ENCODE measurements at places on chromosomes 11 and 22.

DNA sequence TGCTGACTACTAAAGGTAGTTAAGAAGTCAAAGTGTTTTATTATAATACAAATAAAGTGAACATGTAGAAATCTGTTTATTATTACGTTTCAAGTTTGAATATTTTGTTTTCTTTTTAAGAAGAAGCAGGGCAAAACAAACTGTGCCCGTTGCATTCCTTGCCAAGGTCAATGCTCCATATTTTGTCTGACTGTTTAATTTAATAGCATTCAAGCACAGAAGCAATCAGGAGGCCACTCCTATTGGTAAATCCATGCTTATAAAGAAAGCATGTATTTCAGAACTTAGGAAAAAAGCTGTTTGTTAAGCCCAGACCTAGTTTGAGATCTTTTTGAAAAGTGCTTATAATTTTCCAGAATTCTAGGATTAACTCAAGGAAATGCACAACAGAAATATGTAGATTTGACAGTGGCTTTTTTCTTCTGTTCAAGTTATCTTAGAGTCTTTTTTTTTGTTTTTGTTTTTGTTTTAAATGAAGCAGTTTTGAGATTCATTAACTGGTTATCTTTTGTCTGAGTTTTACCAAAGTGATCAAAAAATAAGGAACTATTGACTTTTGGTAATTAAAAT lies 51.7 kb downstream of the ARHGAP42 start:
- DNase-seq = no peak

- DNase-seq = no peak
Observed at GRCh38 chr11:66026017-66026529, at the start of gene CATSPER1. CATSPER1 (minus strand) TSS chr11:66026479; CDS start chr11:66026379, 100 bp downstream.

- DNase-seq = peak; percentile 90
Observed at GRCh38 chr11:65637794-65638419, at the start of gene SIPA1. SIPA1 (plus strand) TSS chr11:65638101; CDS start chr11:65640922, 2,821 bp downstream.

DNA sequence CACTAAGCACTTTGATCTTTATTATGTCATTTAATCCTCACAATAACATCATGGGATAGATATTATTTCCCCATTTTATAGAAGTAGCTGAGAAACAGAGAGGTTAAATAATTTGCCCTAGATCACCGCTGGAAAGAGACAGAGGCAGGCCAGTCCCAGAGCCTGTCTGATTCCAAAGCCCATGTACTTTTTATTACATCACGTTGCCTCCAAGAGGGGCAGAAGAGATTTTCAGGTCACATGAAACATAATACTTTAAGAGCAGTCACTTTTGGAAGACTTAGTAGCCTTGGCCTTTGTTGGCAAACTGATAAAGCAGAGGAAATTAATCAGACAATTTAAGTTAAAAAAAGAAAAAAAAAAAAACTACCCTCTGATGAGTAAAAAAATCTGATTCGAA lies 200.2 kb upstream of the ARHGAP20 start:
- no peak for DNase-seq

GRCh38 chr22:29204455-29205183 lies 1.1 kb upstream of the EMID1 start:
- no peak for DNase-seq

DNA sequence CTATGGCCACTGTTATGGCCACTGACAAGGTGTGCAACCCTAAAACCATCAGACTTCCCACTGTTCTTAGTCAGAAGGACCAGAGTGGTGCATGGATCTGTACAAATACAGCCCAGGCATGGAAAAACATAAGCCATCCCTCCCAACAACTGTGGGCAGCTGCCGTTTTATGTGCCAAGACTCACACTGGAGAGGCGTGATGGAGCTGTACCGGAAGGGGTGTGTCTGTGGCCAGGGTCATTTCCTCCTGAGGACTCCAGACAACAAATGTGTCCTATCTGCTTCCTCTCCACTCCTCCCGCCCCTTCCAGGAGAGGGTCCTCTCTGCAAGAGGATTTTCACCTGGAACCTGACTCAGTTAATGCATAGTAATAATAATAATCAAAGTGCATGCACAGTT lies 29.5 kb downstream of the KCNJ1 start:
- no peak for DNase-seq

DNA sequence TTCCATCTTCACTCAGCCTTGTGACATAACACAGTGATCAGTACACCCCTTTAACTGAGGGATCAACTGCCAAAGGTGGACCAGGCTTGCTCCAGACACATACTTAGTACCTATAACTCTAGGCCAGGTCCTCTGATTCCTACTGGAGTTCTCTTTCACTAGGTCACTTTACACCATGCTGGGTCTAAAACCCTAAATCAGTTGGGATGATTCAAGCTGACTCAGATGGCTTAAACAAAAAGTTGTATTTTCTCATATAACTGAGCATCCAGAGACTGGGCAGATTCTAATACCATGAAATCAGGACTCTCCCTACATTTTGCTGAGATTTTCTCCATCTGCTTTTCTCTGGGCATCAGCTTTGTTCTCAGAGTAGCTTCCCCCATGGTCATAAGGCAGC lies 26.0 kb upstream of the FLI1 start:
- no peak for DNase-seq

GRCh38 chr11:125554038-125554437 lies 15.2 kb upstream of the EI24 start:
- DNase-seq = no peak

DNA sequence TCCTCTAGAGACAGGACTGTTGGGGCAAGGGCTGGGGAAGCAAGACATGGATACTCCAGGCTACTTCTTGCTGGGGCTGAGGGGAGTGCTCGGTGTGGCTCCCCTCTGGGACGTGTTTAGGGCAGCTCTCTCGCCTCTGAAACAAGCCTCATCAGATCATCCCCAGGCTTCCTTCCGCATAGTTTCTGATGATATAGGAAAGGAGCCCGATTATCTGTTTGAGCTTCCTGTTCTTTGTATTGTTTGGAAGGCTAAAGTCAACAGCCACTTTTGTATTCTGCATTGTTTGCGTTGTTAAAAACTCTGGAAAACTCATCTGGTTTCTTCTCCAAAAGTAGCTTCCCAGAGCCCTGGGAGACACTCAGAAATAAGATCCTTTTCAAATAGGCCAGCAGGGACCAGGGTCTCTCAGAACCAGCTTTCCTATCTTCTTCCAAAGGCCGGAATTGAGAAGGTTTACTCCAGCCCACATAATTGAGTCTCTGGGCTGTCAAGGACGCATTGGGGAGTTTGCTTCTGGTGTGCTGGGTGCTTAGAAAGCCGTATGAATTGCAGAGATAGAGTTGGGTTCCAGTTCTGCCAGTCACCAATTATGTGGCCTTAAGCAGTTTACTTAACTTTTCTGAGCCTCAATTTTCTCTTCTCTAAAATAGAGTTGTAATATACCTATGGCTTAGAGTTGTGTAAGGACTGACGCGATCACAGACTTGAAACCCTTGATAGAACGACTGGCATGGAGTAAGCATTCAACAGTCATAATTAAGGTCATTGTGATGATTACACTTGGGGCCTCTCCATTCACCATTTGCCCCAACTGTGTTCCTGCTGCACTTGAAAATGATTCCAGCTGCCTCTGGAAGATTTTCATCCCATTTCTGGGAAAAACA lies 19.1 kb downstream of the CD44 start:
- DNase-seq = no peak

- no peak for DNase-seq
Observed at GRCh38 chr11:24687531-24688147, 190.8 kb downstream of the LUZP2 start.

DNA sequence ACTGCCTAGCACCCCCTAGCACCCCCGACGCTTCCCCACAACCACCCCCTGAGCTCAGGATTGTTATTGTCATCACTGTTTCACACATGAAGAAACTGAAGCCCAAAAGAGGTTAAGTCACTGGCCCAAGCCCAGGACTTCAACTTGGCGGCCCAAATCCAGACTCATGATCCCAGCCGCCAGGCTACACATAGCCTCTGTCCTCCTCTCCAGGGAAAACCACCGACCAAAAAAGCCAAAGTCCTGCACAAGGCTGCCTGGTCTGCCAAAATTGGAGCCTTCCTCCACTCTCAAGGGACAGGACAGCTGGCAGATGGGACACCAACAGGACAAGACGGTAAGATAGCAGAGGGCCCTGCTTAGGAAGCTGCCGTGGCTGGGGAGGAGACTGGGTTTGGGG lies 10.8 kb downstream of the L3MBTL2 start:
- no peak for DNase-seq

DNA sequence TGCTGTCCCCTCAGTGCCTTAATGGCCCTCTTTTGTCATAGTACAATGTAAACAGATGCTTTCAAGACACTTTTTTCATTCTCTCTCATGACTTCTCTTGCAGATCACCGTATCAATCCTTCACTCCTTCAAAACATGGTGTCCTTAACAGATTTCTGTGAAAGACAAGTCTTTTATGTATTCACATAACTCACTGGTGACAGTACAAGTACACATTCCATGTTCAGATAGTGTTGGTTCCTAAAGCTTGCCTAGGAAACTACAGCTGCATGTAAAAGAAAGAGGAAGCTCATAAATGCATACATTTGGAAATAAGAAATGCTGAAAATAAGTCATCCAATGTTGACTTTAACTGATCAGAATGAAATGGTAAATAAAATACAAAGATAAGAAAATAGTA lies 5.0 kb upstream of the OR52E6 start:
- no peak for DNase-seq

GRCh38 chr11:23233075-23233474 lies 372.8 kb upstream of the CCDC179 start:
- DNase-seq = no peak

DNA sequence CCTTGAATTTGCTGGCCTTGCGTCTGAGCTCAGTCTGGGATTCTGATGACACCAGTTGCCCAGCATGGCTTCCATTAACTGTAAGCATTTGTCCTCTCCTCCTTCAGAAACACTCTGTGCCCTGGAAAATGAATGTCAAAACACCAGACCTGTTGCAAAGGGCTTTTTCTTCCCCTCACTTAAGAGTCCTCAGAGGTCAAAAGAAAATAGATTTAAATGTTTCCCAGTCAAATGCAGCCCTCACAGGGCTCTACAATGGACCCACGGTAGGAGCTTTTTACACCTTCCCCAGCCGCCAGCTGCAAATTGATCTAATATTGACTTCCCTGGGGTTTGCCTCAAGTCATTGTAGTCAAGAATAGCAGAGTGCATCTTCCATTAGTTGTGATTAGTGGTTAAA lies 332.2 kb downstream of the INSC start:
- no peak for DNase-seq

DNA sequence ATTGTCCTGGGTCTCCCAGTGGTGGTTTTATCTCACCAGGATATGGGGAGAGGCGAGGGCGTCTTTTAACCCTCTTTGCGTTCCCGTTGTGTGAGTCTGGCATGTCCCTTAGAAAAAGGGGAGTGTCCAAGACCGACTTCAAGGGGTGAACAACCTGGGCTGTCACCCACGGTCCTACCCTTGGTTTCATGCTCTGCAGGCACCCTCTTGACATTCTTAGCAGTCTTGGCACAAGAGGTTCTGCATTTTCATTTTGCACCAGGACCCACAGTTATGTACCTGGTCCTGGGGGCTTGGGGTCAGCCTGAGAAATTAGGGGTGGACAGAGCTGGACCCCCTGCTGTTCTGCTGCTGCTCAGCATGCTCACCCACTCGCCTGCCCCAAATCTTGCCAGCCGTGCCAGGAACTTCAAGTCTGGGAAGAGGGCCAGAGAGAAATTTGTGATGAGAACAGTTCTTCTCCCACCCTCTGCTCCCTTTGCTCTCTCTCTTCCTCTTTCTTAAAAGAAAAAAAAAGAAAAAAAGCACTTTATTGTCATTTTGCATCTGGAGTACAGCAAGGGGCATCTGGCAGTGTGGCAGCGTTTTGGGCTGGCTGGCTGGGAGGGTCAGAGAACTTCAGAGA lies 471.2 kb downstream of the MIAT start:
- DNase-seq = no peak

DNA sequence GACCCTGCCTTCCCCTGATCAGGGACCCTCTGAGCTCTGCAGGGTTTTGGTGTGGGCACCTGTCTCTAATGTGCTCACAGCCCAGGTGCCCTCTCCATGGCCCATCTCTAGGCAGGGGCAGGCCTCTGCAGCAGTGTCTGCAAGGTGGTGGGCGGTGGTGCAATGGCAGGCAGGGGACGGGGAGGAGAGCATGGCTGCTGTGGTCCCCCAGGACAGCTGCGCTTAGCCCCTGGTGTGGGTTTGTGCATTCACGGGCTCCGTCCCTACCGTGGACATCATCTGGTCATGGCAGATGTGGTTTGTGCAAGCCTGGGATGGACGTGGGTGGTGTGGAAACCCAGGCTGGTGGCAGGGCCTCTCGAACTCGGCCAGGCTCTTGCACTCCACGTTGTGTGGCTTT lies 443.1 kb downstream of the TBC1D22A start:
- no peak for DNase-seq

GRCh38 chr22:44685384-44686056 lies 16.5 kb upstream of the PRR5 start:
- DNase-seq = peak; percentile 86

GRCh38 chr11:125165111-125165842 lies 726 bp downstream of the PKNOX2 start:
- peak; percentile 20 for DNase-seq

DNA sequence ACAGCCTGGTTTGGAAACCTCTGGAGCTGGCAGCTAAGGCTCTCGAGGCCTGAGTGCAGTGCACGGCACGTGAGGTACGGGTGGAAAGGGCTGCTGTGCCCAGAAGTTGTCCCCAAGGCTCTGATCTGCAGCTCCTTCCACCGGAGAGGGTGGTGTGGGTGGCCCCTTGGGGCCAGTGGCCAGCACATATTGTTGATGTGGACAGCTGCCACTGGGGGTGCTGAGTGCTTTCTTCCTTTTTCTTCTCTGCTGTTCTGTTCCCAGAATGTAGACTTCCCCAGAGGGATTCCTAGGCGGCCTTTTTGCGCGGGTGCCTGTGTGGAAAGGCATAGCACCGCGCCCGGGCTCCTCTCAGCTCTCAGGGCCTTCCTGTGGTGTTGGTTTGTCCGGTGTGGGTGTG lies 1476.5 kb downstream of the TBC1D22A start:
- DNase-seq = no peak

DNA sequence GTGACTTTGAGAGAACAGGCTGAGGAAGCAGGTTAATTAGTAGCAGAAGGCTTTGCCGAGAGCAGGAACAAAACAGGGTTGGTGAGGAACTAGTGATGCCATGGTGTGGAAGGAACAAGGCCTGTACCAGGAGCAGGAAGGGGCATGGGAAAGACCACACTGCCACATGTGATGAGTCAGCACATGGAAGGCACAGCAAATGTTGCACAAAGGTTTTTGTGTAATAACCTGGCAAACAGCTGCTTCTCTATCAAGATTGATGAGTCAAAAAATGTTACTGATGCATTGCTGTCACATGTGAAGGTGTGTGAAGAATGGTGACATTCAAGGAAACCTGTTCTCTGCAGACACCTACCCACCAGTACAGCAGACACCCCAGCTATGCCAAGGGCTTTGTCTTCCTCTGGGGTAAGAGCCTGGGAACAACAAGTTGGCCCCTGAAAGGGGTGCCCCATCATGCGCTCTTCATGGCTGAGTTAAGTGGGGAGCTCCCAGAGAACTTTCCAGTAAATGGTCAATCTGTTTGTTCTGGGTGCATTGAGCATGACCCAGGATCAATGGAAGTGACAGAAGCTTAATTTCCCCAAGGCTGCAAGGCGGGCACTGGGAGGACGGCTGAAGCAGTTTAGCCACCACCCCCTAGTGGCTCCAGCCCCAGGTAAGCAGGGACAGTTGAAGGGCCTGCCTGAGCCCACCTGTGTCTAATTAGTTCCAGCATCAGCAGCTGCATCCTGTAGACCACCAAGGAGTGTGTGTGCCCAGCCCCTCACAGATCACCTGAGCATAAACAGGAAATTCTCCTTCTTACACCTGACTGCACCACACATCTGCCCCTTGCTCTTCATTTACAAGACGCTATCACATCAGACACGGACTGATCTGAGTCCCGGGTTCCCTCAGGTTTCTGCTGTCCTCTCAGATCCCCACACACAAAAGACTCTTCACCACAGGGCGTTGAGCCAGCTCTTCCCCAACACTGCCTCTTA lies 47.6 kb downstream of the GGTLC2 start:
- no peak for DNase-seq
